Muscle of leg (tissue), 16 donors: ENCODE measurements at places on chromosomes 1 and 21. TPM values are rescaled to one million over a fixed set of nuclear protein-coding genes. Genes with fewer than 3 reads are reported as not detected.

LDLRAD1 gene
- total RNA-seq: not detected

RAB25 gene
- total RNA-seq: not detected

- no peaks in the 10 kb centered on the region for H3K4me1 ChIP-seq
- DNase-seq: peak; percentile 57
- H3K27me3 ChIP-seq: no peaks in the 10 kb centered on the region
- H3K36me3 ChIP-seq: no peaks in the 10 kb centered on the region
These were observed 276.2 kb downstream of the CACNA1E start for GRCh38 chr1:181759481-181759880.

GRCh38 chr1:216075339-216075738 is 347.9 kb downstream of the USH2A start:
- no peak overlapping the region for H3K4me3 ChIP-seq
- H3K36me3 ChIP-seq: no peaks in the 10 kb centered on the region
- H3K4me1 ChIP-seq: no peaks in the 10 kb centered on the region
- H3K27ac ChIP-seq: no peak overlapping the region
- no peaks in the 10 kb centered on the region for H3K27me3 ChIP-seq

GRCh38 chr1:27973771-27974416 is 14.1 kb downstream of the XKR8 start:
- peaks cover 23% of the 10 kb centered on the region for H3K36me3 ChIP-seq
- DNase-seq: peak; percentile 71
- no peak overlapping the region for H3K4me3 ChIP-seq
- H3K27me3 ChIP-seq: no peaks in the 10 kb centered on the region
- peaks cover 19% of the 10 kb centered on the region for H3K4me1 ChIP-seq

OSBPL9 gene
- total RNA-seq: 63.8 TPM
